Progenitor cell of endocrine pancreas (in vitro differentiated cells): ENCODE measurements at places on chromosomes 5 and 9. TPM values are rescaled to one million over a fixed set of nuclear protein-coding genes. Genes with fewer than 3 reads are reported as not detected.

DNA sequence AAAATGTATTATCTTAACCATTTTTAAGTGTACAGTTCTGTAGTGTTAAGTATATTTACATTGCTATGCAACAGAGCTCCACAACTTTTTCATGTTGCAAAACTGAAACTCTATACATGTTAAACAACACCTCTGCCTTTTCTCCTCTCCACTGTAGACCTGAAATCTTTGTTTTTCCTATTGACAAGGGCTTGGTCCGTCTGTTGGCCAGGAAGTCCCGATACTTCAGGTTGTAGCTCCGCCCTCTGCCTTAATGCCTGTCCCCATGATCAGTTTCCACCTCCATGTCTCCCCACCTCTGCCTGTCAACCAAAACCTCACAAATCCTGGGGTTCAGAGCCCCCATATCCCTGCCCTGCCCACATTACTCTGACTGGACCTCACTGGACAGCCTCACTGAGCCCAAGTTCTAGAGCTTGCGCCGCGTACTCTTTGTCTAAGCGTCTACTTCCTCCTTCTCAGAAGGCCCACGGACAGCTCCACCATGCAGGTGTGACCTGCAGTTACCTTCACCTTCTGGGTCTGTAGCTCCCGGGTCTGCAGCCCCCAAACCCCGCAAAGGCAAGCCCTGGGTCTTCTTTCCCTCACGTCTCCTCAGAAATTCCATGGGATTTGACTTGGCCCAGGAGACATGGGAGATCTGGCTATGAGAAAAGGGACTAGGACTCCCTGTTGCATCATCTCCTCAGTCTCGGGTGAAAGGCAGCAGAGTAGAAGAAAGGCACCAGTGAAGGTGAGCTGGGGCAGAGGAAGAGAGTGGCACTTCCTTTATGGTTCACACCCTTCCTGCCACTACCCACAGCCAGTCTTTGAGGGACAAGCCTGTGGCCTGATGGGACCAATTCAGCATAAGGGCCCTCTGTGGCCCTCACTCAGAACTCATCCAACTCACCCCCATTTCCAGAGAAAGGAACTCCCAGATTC is 8.0 kb downstream of the GLIPR2 start:
- H3K27ac ChIP-seq = no peak overlapping the region
- peaks cover 11% of the 10 kb centered on the region for H3K36me3 ChIP-seq
- no peak overlapping the region for H3K4me3 ChIP-seq
- DNase-seq = no peak
- no peaks in the 10 kb centered on the region for H3K4me1 ChIP-seq

GRCh38 chr5:167271511-167271910 is 1019.9 kb upstream of the WWC1 start:
- no peaks in the 10 kb centered on the region for H3K36me3 ChIP-seq
- peaks cover 3% of the 10 kb centered on the region for H3K27me3 ChIP-seq
- no peak overlapping the region for H3K27ac ChIP-seq
- no peak overlapping the region for H3K4me3 ChIP-seq
- no peak for DNase-seq
- H3K4me1 ChIP-seq = no peaks in the 10 kb centered on the region

DNA sequence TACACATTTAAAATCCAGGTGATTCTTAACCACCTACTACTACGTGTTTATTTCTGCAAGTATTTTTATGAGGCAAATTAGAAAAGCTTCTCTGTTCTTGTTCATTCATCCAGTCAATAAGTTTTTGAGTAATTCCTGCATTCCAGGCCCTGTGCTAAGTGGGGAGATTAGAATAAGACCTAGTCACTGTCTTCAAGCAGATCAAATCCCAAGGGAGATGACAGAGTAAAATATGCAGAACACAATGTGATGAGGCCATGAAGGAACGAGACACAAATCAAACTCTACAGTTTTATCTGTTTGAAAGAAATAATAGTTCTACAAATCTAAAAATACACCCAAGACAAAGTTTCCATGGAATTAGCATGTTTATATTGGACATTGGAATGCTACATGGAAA is 158.8 kb downstream of the CEP120 start:
- no peaks in the 10 kb centered on the region for H3K4me1 ChIP-seq
- no peak overlapping the region for H3K4me3 ChIP-seq
- no peak overlapping the region for H3K27ac ChIP-seq
- DNase-seq = no peak
- peaks cover 6% of the 10 kb centered on the region for H3K27me3 ChIP-seq

- H3K4me1 ChIP-seq = peaks cover 9% of the 10 kb centered on the region
- DNase-seq = no peak
- H3K36me3 ChIP-seq = no peaks in the 10 kb centered on the region
These were observed 130.6 kb downstream of the RXRA start for GRCh38 chr9:134456756-134457305.

IL33 gene
- total RNA-seq = 0.13 TPM in 1 of 2 replicates, not detected in the other

DNA sequence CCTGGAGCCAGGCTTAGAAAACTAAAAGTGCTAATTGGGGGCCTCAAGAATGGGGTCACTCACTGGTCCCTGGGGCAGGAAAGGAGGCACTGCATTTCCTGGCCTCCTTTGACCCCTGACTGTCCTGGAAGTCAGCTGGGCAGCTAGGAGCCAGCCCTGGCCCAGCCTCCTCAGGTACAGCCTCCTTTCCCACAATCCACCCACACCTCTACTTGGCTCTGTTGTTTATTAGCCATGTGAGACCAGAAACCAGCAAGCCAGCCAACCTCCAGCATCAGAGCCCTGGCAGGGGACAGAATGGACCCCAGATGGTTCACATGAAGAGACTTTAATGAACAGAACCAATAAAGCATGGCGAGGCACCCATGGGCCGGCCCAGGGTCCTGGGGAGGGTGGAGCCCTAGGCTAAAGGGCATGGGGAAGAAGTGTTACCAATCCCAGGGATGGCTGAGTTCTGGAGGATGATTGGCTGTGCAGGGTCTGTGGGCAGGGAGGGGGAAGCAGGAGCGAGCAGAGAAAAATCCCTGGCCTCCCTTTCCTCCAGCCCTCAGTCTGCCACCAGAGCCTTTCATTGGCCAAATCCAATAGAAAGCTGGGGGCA is 55.3 kb upstream of the ANGPTL2 start:
- no peaks in the 10 kb centered on the region for H3K27me3 ChIP-seq
- H3K4me1 ChIP-seq = no peaks in the 10 kb centered on the region
- H3K27ac ChIP-seq = no peak overlapping the region
- H3K36me3 ChIP-seq = peaks cover 2% of the 10 kb centered on the region
- H3K4me3 ChIP-seq = no peak overlapping the region
- DNase-seq = no peak

DNA sequence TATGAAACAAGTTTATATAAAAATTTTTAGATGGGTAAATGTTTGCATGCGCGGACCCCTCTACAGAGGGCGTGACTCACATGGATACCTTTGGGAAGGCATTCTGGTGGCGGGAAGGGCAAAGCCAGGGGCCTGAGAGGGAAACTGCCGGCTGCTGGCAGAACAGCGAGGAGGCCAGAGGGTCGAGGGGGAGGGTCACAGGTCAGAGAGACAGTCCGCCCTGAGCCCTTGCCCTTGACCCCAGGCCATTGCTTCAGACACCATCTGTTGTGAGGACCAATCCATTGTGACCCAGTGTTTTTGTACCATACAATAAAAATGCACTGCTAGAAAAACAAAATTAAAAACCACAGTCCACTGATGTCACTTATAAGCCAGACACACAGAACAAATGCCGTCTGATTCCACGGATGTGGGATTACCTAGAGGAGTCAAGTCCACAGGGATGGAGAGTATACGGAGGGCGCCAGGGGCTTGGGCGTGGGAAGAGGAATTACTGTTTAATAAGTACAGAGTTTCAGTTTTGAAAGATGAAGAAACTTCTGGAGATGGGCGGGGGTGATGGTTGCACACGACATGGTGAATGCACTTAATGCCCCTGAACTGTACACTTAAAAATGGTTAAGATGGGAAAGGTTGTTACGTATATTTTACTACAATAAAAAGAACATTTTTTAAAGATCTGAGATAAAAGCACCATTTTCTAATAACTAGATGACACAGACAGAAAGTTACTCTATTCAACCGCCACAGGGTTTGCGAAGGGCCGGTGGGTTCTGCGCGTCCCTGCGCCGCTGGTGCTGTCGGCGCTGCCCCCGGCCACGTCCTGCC is 12.0 kb downstream of the BTNL9 start:
- no peaks in the 10 kb centered on the region for H3K36me3 ChIP-seq
- H3K27me3 ChIP-seq = peaks cover 83% of the 10 kb centered on the region
- H3K4me1 ChIP-seq = peaks cover 3% of the 10 kb centered on the region
- H3K4me3 ChIP-seq = peak overlapping the region; percentile 17

DNA sequence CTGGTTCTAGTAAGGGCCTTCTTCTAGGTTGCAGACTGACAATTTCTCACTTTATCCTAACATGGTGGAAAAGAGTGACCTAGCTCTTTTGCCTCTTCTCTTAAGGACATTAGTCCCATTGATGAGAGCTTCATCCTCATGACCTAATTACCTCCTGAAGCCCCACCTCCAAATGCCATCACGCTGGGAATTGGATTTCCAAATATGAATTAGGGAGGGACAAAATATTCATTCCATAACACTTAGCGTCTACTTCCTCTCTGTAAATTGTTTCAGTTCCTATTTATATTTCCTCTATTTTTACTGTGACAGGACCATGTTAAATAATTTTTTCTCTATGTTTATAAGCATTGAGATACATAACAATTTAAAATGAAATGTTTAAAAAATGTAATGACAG is 408.8 kb downstream of the CDH10 start:
- H3K4me1 ChIP-seq = peaks cover 23% of the 10 kb centered on the region
- no peak overlapping the region for H3K27ac ChIP-seq
- H3K27me3 ChIP-seq = no peaks in the 10 kb centered on the region
- no peak for DNase-seq
- H3K4me3 ChIP-seq = no peak overlapping the region

DNA sequence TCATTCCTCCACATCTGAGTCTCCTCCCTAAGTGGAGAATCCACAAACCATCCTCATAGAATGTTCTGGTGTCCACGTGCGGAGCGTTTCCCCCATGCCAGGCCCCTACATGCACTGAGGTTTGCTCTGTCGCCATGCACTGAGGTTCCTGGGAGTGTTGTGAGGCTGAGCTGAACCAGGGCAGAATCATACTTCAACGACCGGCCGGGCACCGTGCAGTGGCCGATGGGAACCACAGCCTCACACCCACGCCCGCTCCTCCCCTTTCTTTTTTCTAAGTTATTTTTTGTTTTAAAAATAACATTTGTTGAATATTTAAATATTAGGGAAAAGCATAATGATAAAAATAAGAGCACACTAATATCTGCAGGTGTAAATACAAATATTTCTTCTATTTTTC is 260.4 kb upstream of the IRX4 start:
- H3K27me3 ChIP-seq = peaks cover 37% of the 10 kb centered on the region
- no peaks in the 10 kb centered on the region for H3K4me1 ChIP-seq
- no peak for DNase-seq

DNA sequence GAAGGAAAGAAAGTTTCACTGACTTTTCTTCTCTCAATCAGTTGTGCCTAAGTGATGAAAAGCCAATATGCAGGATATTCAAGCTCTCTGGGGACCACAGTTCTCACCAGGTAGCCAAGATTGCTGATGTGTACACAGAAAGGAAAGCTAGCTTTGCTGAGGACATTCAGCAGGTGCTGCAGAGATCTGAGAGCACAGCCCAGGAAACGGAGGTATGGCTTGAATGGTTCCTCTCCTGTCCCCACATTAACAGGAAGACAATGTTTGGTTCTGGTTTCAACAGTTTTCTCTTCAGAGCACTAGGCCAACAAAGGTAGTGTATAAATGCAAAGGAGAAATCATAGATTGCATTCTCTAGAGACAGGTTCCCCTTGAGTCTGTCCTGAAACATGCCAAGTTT is 69.6 kb downstream of the PTPDC1 start:
- no peak overlapping the region for H3K4me3 ChIP-seq
- no peaks in the 10 kb centered on the region for H3K4me1 ChIP-seq
- DNase-seq = no peak
- no peak overlapping the region for H3K27ac ChIP-seq

DNA sequence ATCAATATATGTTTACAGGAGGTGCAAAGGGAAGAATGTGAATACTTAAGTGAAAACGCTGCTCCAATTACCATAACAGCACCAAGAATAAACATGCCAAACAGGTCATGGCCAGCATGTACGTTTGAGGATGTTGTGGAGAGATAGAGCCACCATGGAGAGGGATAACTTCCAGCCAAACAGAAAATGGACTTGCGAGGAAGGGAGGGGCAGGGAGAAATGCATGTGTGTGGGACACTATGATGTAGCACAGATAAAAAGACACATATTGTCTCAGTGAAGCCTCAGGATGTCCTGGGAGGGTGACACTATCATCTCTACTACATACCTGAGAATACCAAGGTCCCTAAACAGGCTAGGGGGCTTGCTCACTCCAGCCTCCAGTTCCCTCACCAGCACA is 488.9 kb downstream of the SPOCK1 start:
- H3K4me3 ChIP-seq = no peak overlapping the region
- peaks cover 61% of the 10 kb centered on the region for H3K27me3 ChIP-seq
- H3K36me3 ChIP-seq = no peaks in the 10 kb centered on the region

- DNase-seq = no peak
- H3K4me3 ChIP-seq = no peak overlapping the region
- peaks cover 83% of the 10 kb centered on the region for H3K27me3 ChIP-seq
- no peak overlapping the region for H3K27ac ChIP-seq
- no peaks in the 10 kb centered on the region for H3K36me3 ChIP-seq
- peaks cover 3% of the 10 kb centered on the region for H3K4me1 ChIP-seq
These were observed 92.3 kb downstream of the LMX1B start for GRCh38 chr9:126705767-126706697.

DNAH5 gene
- 1.4 TPM in 2 replicates for total RNA-seq

DNA sequence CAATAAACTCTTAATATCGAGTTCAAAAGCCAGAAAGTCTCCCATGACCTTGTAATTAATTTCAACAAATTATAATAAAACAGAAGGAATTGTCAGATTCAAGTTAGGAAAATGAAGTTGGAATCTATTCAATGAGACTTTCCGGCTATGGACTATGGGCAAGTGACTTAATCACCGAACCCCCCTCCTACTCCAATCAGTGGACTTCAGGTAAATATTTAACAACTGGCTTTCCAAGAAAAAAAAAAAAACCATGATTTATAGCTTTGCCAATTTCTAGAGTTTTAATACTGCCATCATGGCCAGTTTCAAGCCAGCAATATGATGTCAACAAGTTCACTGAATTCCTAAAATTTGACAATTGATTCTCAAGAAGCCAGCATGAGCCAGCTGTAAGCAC is 4.5 kb downstream of the SLC45A2 start:
- DNase-seq = no peak
- H3K4me1 ChIP-seq = peaks cover 28% of the 10 kb centered on the region
- no peak overlapping the region for H3K27ac ChIP-seq
- H3K36me3 ChIP-seq = no peaks in the 10 kb centered on the region

PCDHB14 gene
- 7.9 and 8.0 TPM in 2 replicates for total RNA-seq

EPB41L4A gene
- 34.2 and 37.7 TPM in 2 replicates for total RNA-seq

ERBIN gene
- total RNA-seq = 77.4 and 84.6 TPM in 2 replicates

PTGDS gene
- total RNA-seq = not detected in 2 replicates
